ENCODE measurements at places on chromosomes 6 and 20. TPM values are rescaled to one million over a fixed set of nuclear protein-coding genes. Genes with fewer than 3 reads are reported as not detected.

GRCh38 chr6:82084324-82084920 lies 163.1 kb downstream of the IBTK start:
- no peaks in the 10 kb centered on the region for H3K36me3 ChIP-seq
- H3K4me3 ChIP-seq: no peak overlapping the region
- H3K27ac ChIP-seq: no peak overlapping the region
- no peaks in the 10 kb centered on the region for H3K4me1 ChIP-seq

- H3K36me3 ChIP-seq: no peaks in the 10 kb centered on the region
- H3K4me1 ChIP-seq: peaks cover 9% of the 10 kb centered on the region
- peak overlapping the region; percentile 37 for H3K27ac ChIP-seq
- peak overlapping the region; percentile 80 for H3K4me3 ChIP-seq
- no peaks in the 10 kb centered on the region for H3K27me3 ChIP-seq
Observed at GRCh38 chr20:32762754-32763201, 593 bp downstream of the DNMT3B start.

DNA sequence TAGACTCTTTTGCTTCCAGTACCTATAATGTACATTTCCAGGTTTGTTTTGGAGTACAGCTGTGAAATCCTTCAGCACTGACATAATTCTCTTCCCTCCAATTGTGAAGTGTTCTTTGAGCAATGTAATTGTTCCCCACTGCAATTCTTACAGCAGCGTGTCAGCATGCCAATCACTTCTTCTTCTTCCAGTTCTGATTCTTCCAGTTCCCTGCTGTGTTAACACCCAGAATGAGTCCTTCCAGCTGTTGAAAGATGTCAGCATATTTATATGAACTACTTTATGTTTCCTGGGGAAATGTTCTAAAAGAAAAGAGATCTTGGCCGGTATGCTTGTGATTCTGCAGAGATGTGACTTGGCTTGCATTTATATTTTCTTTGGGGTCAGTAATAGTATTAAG lies 213.9 kb downstream of the UNC5CL start:
- peaks cover 11% of the 10 kb centered on the region for H3K4me1 ChIP-seq
- no peaks in the 10 kb centered on the region for H3K27me3 ChIP-seq
- no peaks in the 10 kb centered on the region for H3K36me3 ChIP-seq
- no peak for DNase-seq

DNA sequence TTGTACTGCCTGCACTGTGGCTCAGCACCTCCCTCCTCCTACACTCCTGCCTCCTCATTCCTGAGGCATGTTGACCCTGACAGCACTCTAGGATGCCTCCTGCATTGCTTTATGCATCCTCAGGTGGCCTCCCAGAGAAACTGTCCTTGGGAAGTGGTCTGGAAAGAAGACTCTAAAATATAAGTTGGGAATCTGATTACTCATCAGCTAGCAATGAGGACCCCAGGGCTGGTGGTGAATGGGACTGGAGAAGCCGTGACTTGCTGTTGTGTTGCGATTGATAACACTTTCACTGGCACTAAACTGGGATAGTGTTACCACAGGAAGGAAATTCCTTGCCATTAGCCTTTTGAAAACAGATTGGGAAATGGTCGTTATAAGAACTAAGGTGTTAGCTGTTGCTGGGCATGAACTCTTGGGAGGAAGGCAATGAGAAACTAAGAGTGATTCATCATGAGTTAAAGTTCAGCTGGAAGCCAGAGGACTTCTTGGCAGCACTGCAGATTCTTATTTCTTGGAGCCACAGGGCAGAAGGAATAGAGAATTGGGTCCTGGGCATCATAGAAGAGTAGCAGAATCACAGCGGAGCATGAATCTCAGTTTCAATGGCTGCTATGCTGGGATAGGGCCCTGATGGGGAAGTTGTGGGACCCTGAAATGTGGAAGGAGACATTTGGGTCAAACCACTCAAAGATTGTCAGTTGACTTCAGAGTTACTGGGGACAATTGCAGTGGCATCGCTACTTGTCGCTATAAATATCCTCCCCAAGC lies 10.1 kb upstream of the SIRPD start:
- no peaks in the 10 kb centered on the region for H3K36me3 ChIP-seq
- H3K27me3 ChIP-seq: no peaks in the 10 kb centered on the region
- H3K4me3 ChIP-seq: no peak overlapping the region
- DNase-seq: no peak
- no peak overlapping the region for H3K27ac ChIP-seq
- no peaks in the 10 kb centered on the region for H3K4me1 ChIP-seq

DNA sequence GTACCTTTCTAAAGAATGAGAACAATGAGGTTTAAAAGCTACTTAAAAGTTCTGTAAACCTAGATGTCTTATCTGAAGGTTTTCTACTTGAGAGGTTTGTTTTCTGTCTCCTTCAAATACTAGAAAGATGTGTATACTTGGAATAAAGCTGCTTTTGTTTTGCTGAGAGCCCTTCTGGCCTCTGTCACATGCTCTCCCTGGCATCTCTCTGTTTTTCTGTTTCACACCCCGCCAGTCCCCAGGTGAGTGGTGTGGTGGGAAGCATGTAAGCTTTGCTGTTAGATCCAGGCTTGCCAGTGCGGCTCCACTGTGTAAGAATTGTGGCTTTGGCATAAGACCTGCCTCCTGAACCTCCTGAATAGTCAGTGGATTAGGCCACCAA lies 56.8 kb downstream of the SNX9 start:
- H3K27me3 ChIP-seq: no peaks in the 10 kb centered on the region
- no peak for DNase-seq
- H3K36me3 ChIP-seq: peaks cover 26% of the 10 kb centered on the region
- H3K4me1 ChIP-seq: no peaks in the 10 kb centered on the region
- H3K27ac ChIP-seq: no peak overlapping the region
- no peak overlapping the region for H3K4me3 ChIP-seq

- no peak for DNase-seq
- H3K36me3 ChIP-seq: no peaks in the 10 kb centered on the region
- no peak overlapping the region for H3K4me3 ChIP-seq
- H3K4me1 ChIP-seq: no peaks in the 10 kb centered on the region
- no peak overlapping the region for H3K27ac ChIP-seq
Observed at GRCh38 chr6:40537446-40537845, 49.7 kb downstream of the LRFN2 start.

- no peak overlapping the region for H3K4me3 ChIP-seq
- H3K36me3 ChIP-seq: no peaks in the 10 kb centered on the region
- no peak for DNase-seq
- no peak overlapping the region for H3K27ac ChIP-seq
Observed at GRCh38 chr6:29071831-29072723, 15.0 kb downstream of the OR2B3 start.

DNA sequence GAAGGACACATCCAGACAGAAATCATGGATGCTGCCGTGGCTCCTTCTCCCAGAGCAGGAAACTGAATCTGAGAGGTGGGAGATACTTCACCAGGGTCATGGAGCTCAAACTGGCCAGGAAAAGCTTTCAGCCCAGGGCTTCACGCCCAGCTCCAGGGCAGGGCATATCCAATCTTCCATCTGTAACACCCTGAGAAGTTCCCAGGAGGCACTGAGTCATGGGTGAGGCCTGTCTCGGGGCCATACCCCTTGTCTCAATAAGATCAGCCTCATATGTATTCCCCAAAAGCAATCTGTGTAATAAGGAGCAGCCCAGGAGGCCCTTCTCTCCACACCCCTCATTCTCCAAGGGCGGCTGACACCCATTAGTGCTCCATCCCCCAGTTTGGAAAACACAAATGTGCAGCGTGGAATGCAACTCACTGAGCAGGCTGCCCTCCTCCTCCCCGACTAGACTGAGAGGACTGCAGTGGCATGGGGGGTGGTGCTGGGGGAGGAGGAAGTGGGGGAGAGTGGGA lies 439.3 kb upstream of the SULF2 start:
- H3K36me3 ChIP-seq: no peaks in the 10 kb centered on the region
- H3K4me3 ChIP-seq: no peak overlapping the region
- no peak overlapping the region for H3K27ac ChIP-seq
- H3K4me1 ChIP-seq: no peaks in the 10 kb centered on the region

- peaks cover 7% of the 10 kb centered on the region for H3K36me3 ChIP-seq
- DNase-seq: no peak
- H3K27me3 ChIP-seq: no peaks in the 10 kb centered on the region
Observed at GRCh38 chr6:166950443-166950821, 5.9 kb downstream of the RNASET2 start.

Gene KCNK5
- 0.07 TPM for total RNA-seq

Gene SLC35D3
- total RNA-seq: not detected

Gene TINAG
- 0.36 TPM for total RNA-seq

Gene PACSIN1
- not detected for total RNA-seq

Gene SLC16A10
- total RNA-seq: 167 TPM
